ENCODE measurements at places on chromosomes 3 and 15.

GRCh38 chr3:194711913-194712312 lies 26.2 kb downstream of the FAM43A start:
- peak; percentile 99 for DNase-seq

- no peak for DNase-seq
Observed at GRCh38 chr3:155602307-155602706, 142.6 kb downstream of the PLCH1 start.

- DNase-seq = no peak
Observed at GRCh38 chr3:31735667-31736066, 202.9 kb downstream of the STT3B start.

GRCh38 chr3:122671553-122671952 lies 9.1 kb upstream of the PARP14 start:
- DNase-seq = no peak

Data from kidney epithelial cell (primary cell).